ENCODE measurements at places on chromosomes 11 and 22.

- no peak for DNase-seq
These were observed 72.2 kb upstream of the BID start for GRCh38 chr22:17846326-17846992.

DNA sequence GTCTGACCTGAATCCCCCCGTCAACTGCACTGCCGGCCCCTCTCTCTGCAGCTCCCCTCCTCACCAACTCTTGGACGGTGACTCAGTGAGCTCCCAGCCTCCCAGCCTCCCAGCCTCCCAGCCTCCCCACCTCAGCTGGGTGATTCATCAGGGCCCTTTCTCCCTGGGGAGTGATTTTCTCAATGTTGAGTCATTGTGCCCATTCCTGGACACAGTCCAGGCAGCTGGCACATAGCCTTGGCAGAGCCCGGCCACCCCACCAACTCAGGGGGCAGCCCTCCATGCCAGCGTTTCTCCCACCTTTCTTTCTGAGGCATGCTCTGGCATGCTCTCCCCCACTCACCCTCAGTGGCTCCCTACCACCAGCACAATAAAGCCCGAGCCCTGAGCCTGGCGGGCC, 30.7 kb downstream of the PDE2A start:
- no peak for DNase-seq

DNA sequence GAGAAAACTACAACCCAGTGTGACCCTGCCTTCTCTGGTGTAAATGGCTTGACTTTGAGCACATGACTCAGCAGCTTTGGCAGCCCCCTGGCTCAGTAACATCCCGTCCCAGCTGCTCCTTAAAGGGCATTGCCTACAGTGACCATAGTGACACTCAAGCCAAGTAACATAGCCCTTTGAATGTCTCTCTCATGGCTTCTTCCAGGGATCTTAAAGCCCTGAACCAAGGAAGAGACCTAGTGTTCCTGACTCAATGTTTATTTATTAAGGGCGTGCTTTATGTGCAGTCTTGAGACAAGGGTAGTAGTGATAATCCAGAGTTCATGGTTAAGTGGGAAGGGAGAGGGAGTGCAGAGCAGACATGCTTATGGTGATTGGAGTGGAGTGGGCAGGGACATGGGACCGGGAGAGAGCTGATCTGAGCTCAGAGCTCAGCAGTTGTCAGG, 125.7 kb downstream of the PARVA start:
- DNase-seq, result no peak

GRCh38 chr11:24872186-24872585, 375.3 kb downstream of the LUZP2 start:
- no peak for DNase-seq

GRCh38 chr11:134033696-134034491, 35.0 kb upstream of the JAM3 start:
- peak; percentile 68 for DNase-seq

DNA sequence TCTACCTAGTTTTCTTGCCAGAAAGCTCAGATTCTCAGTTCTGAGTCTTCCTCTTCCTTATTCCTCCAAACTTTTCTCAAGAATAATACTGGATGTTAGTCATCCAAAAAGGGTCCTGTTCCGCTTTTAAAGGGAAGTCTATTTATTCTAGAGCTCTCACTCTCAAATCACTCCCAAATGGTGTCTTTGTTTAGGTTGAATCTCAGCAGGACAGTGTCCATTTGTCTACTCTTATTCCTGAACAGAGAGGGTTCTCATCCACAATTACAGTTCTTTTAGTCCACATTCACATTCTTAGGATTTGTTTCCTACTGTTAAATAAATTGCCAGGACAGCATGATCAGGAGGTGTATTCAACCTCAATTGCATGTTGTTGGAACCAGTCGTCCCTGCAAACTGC, 61.3 kb downstream of the MUC15 start:
- no peak for DNase-seq

- no peak for DNase-seq
These were observed 109.7 kb upstream of the CLPB start for GRCh38 chr11:72543849-72544542.

Data from midbrain (tissue), 1 donor.